NCI-H187 treated with DMSO at 0.1 percent for 48 hours (cell line): ENCODE measurements at places on chromosomes 12 and 14.

- DNase-seq = no peak
Measured at GRCh38 chr12:111437816-111438454, 32.2 kb downstream of the SH2B3 start.

GRCh38 chr12:31205054-31205453 is 120.9 kb downstream of the SINHCAF start:
- no peak for DNase-seq

DNA sequence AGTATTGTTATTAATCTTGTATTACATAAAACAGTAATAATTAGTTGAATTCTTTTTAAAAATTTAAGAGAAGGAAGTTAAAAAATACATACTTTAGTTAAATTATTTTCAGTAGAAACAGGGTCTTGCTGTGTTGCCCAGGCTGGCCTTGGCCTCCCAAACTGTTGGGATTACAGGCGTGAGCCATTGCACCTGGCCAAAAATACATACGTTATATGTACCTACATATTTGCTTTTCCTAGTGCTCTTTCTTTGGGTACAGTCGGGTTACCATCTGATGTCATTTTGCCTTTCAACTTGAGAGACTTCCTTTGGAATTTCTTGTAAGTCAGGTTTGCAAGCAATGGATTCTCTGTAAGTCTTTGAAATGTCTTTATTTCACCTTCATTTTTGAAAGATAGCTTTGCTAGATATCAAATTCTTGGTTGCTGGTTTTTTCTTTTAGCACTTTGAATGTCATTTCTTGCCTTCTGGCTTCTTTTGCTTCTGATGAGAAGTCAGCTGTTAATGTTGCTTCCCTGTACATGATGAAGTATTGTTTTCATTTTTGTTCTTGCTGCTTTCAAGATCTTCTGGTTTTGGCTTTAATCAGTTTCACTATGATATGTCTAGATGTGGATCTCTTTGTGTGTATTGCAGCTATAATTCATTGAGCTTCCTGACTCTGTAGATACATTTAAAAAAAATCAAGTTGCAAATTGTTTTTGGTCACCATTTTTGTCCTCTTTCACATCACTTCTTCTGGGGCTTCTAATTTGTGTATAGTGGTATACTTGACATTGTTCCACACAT is 84.4 kb downstream of the SPATS2 start:
- no peak for DNase-seq

DNA sequence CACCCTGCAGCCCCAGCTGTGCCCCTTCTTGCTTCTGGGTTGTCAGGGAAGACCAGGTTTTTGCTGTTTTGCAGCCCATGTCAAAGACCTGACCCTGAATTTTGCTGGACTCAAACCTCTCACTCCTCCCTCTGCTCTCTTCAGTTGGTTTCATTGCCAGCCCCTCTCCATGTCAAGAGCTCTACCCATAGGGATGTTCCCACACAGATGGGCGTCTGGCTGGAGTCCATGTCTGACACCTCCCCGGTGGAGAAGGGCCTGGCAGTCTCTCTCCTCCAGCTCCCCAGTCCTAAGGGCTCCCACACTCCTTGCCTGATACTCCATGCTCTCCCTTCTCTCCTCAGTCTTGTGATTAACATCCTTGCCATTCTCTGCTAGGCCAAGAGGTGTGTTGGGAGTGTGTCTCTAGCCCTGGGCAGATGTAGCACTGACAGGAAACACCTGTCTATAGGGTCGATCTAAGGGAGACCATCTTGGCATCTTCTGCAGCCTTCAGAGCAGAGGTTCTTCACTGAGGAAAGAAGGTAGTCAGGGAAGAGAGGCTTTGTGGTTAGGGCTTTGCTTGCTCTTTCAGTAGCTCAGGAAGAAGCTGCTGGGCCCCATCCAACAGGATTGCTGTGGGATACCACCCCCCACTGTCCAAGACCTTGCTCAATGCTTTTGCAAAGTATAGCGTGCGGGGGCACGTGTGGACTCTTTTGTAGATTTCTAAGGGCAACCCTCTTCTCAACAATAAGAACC is 4.7 kb downstream of the ASIC1 start:
- no peak for DNase-seq

DNA sequence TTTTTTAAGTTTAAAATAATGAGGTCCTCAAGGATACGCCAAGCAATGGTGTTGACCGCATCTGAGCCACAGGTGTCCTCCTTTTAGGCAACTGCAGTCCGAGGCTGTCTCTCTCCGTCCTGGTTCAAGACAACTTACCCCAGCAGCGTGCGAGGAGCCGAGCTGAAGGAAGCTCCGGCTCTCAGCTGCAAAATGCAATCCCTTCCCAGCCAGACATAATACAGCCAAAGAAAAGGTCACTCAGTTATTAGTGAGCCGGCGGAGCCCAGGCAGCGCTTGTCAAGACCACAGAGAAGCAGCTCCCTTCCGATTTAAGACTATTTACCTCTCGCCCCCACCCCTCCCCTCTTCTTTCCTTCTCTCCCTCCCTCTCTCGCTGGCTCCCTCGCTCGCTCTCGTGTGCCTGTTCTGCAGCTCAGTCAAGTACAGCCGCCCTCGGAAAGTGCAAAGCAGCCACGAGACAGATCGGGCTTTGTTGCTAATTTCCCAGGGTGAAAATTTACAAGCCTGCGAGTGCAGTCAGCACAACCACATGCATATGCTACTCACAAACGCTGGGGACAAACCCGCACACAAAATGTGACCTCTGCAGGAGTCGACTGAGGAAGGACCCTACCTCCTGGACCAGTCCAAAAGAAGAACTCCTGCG is 363 bp upstream of the LMO3 start:
- DNase-seq = no peak

DNA sequence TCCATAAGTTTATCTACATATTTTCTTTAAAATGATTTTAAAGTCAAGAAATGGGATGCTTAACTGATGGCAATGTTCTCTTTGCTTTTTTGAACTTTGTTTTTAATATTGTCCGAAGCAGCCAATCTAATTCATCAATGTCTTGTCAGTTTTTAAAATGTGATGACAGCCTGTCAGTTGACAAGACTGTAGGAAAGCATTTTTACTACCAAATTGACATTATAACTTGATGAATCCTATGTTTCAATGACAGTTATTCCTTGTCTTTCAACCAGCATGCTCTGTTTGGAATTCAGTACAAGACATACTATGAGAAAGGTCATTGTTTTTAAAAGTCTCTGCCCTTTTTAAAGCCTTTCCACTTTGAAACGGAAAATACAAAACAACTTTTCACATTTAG is 1073.2 kb downstream of the TMTC2 start:
- DNase-seq = no peak

- no peak for DNase-seq
Measured at GRCh38 chr12:96046543-96047228, 11.3 kb upstream of the LTA4H start.

GRCh38 chr14:50829489-50830043 is 1.4 kb downstream of the NIN start:
- DNase-seq = no peak

DNA sequence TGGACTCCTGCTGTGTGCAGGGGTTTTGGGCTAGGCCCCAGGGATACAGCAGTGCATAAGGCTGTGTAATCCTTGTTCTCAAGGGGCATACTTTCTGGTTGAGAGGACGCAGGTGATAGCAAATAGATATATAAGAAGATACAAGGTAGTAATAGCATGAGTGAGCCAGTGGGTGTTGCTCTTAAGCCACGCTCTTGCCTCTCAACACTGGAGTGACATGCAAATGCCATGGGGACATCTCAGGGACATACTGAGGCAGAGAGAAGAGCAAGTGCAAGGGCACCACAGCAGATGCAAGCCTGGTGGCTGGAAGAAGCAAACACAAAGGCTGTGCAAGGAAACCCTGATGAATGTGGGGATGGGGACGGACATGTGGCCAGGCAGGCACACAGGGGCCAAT is 223.3 kb downstream of the CHST11 start:
- peak; percentile 32 for DNase-seq

- DNase-seq = peak; percentile 31
Measured at GRCh38 chr14:77681196-77682157, 26.3 kb downstream of the ALKBH1 start.

- no peak for DNase-seq
Measured at GRCh38 chr14:22715186-22715812, 51.2 kb upstream of the OXA1L start.

DNA sequence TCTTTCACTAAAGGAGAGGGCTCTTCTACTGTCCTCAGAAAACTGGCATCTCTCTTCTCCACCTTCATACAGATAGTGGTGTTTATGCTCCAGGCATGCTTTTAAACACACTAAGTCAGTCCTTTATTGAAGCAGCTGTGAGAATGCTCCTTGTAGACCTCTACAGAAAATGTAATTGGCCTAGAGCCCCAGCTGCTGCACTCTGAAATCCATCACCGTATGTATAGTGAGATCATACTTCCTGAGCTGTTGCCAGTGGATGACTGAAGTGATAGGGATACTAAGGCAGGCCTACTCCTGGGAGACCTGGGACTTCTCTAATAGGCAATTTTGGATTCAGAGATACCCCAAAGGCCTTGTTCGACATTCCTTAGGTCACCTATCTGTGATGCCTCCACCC is 535.4 kb downstream of the RPS29 start:
- DNase-seq = no peak

DNA sequence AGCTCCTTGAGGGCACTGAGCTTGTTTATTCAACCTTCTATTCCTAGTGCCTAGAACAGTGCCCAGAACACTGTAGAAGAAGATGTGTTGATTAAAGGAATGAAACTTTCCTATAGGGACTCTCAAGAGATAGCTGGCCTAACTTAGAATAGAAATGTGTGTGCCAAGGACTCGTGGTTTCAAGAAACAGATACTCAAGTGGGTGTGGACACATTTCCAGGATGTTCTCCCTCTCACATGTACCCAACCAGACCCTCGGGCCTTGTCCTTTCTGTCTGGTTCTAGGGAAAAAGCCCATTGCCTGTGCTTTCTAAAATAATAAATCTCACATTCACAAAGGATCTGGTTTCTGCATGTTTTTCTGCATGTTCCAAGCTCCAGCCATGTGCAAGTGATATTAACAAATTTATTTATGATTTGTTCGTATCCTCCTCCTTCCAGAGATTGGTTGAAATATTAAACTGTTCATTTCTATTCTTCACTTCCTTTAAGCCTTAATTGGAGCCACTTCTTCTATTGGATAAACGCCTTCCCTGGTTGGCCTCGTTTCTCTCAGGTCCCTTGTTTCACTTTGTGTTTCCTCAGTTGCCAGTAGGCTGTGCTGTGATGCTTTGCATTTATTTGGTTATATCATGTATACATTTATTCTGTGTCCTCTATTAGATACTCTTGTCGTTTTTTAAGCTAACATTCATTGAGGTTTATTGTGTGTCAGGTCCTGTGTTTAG is 89.8 kb downstream of the CRADD start:
- no peak for DNase-seq

- DNase-seq = no peak
Measured at GRCh38 chr14:56173365-56173922, 55.2 kb downstream of the PELI2 start.

- no peak for DNase-seq
Measured at GRCh38 chr12:121085506-121086353, 46.7 kb upstream of the OASL start.

- no peak for DNase-seq
Measured at GRCh38 chr12:131754184-131754583, 43.3 kb downstream of the SFSWAP start.

- no peak for DNase-seq
Measured at GRCh38 chr12:10214136-10214894, 1.6 kb downstream of the GABARAPL1 start.

- DNase-seq = no peak
Measured at GRCh38 chr12:74456431-74456830, 81.2 kb upstream of the ATXN7L3B start.

- no peak for DNase-seq
Measured at GRCh38 chr12:203462-204260, 10.3 kb downstream of the SLC6A12 start.

- DNase-seq = no peak
Measured at GRCh38 chr14:103624860-103625259, 4.2 kb upstream of the KLC1 start.
